ENCODE measurements at places on chromosomes 7 and 10. TPM values are rescaled to one million over a fixed set of nuclear protein-coding genes. Genes with fewer than 3 reads are reported as not detected.

The NYAP1 gene
- 3.2 TPM for total RNA-seq

The OR2A12 gene
- not detected for total RNA-seq

The MYPN gene
- total RNA-seq: not detected

The PTPRZ1 gene
- 74.2 TPM for total RNA-seq

The NUPR2 gene
- not detected for total RNA-seq

The MMS19 gene
- 102 TPM for total RNA-seq

The TMEM270 gene
- total RNA-seq: not detected

The CTAGE8 gene
- total RNA-seq: 5.1 TPM

The TCERG1L gene
- 3.3 TPM for total RNA-seq

DNA sequence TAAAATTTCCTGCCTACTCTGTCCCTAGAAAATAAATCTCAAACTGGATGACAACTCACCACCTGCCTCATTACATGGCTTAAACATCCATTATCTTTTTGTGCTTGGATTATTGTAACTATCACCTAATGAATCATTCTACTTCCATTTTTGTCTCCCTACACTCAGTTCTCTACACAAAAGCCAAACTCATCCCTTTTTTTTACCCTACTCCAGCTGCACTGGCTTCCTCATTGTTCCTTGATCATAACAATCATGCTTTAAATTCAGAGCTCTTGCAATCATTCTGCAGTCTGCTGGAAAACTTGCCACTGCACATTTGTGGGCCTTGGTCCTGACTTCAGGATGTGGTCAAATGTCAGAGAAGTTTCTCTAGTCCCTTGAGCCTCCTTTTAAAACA lies 280.0 kb downstream of the DGKB start:
- no peak overlapping the region for H3K4me3 ChIP-seq
- no peak for DNase-seq
- H3K4me1 ChIP-seq: no peaks in the 10 kb centered on the region
- H3K36me3 ChIP-seq: no peaks in the 10 kb centered on the region
- no peaks in the 10 kb centered on the region for H3K27me3 ChIP-seq

GRCh38 chr10:102691285-102692066 lies 22.7 kb downstream of the ARL3 start:
- H3K4me1 ChIP-seq: no peaks in the 10 kb centered on the region
- no peaks in the 10 kb centered on the region for H3K27me3 ChIP-seq
- H3K4me3 ChIP-seq: no peak overlapping the region
- DNase-seq: no peak
- peaks cover 1% of the 10 kb centered on the region for H3K36me3 ChIP-seq

- no peak for DNase-seq
- H3K27me3 ChIP-seq: no peaks in the 10 kb centered on the region
- H3K36me3 ChIP-seq: no peaks in the 10 kb centered on the region
- H3K4me3 ChIP-seq: no peak overlapping the region
- H3K27ac ChIP-seq: no peak overlapping the region
- H3K4me1 ChIP-seq: no peaks in the 10 kb centered on the region
Measured at GRCh38 chr10:1412531-1413189, 324.7 kb downstream of the ADARB2 start.

DNA sequence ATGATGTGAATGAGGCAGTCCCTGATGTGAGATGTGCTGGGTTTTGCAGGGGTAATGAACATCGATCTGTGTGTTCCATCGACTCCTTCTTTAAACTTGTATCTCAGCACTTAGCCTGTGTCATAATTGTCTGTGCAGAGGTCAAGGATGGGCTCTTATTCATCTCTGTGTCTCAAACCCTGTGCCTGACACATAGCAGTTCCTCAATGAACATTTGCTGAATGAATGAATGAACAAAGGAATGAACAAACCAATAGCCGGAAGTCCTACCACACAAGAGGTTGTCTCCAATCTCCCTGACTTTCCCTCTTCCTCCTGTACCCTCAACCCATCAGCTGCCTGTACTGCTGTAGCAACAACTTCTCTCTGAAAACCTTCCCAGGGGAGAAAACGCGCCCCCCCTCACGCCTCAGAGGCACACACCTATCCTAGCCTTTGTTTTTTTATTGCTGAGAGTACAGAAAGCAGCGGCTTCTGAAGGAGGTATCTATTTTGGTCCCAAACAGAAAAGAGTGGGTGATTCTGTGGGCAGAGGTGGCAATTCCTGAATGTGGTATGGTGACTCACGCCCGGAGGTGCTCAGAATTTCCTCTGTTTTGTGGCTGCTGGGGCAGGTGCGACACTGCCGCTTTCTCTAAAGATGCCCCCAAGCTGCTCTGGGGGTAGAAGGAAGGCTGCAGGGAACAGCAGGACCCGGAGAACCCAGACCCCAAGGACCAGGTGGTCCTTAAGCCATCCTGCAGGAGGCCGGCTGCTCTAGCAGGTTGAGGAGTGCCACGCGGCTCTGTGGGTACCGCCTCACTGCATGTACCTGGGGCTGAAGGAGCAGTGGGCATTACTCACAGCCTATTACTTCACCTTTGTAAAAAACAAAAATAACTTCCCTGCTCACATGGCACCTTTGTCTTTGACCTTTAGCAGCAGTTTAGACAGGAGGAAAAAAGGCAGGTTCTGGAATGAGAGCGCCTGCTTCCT lies 9.6 kb downstream of the IL2RA start:
- DNase-seq: no peak
- no peaks in the 10 kb centered on the region for H3K36me3 ChIP-seq
- no peaks in the 10 kb centered on the region for H3K27me3 ChIP-seq
- no peak overlapping the region for H3K27ac ChIP-seq
- H3K4me1 ChIP-seq: no peaks in the 10 kb centered on the region

DNA sequence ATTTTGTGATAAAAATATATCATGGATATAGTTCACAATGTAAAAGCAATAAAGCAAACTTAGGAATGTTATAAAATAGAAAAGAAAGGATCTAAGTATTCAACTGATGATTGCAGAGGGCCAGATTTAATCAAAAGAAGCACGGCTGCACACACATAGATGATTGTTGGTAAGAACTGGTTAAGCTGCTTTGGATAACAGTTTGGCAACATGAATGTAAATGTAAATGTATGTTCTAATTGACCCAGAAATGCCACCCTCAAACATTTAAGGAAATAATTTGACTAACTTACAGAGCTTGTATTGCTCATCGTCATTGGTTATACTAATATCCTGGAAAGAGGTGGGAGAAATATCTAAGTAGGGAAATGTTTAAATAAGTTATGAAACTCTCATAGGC lies 13.1 kb downstream of the ZNF485 start:
- no peaks in the 10 kb centered on the region for H3K27me3 ChIP-seq
- no peak overlapping the region for H3K4me3 ChIP-seq
- peaks cover 40% of the 10 kb centered on the region for H3K36me3 ChIP-seq
- no peak for DNase-seq
- no peaks in the 10 kb centered on the region for H3K4me1 ChIP-seq

DNA sequence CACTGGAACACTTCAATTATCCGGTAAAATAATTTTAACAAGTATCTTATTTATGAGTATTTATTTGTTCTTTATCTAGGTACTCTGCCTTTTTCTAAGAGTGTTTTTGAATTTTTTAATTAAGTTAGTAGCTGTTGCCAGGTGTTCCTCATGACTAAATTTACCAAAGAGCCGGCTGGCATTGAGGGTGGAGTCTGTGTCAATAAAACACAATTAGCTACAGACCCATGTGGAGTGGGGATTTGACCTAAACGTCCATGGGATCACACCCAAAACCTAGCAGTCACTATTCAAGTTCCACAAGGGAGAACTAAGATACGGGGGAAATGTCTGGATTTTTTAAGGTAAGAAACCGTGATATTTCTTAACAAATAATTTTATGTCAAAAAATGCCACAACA lies 9.8 kb downstream of the SLC16A12 start:
- no peaks in the 10 kb centered on the region for H3K27me3 ChIP-seq
- no peaks in the 10 kb centered on the region for H3K4me1 ChIP-seq
- no peak for DNase-seq
- no peak overlapping the region for H3K27ac ChIP-seq

GRCh38 chr10:29068302-29068701 lies 220.6 kb upstream of the LYZL1 start:
- no peaks in the 10 kb centered on the region for H3K27me3 ChIP-seq
- DNase-seq: no peak
- H3K27ac ChIP-seq: no peak overlapping the region
- H3K4me1 ChIP-seq: 0 out of 2 replicates have a peak, but pooled peaks cover 7% of the 10 kb centered on the region
- no peaks in the 10 kb centered on the region for H3K36me3 ChIP-seq
- no peak overlapping the region for H3K4me3 ChIP-seq

DNA sequence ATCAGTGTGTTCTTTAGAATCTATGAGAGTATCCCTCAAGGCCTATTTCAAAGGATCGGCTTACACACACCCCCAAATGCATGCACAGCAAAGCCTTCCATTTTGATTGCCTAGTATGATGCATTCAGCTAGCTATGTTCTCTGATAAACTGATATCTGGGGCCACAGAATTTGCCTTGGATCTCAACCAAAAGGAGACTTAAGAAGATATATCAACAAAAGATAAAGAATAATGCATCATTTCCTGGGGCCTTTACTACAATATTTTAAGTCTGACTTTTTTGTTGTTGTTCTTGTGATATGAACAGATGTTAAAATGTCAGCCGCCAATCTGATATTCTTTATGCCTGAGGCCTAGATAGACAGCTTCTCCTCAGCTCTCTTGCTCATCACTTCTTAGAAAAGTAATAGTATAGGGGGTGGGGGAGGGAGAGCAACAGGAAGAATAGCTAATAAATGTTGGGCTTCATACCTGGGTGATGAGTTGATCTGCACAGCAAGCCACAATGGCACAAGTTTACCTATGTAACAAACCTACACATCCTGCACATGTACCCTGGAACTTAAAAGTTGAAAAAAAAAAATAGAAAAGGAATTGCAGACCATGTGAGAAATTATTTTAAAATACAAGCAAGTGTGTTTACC lies 792.9 kb upstream of the GHITM start:
- peaks cover 16% of the 10 kb centered on the region for H3K36me3 ChIP-seq
- no peaks in the 10 kb centered on the region for H3K4me1 ChIP-seq
- no peak overlapping the region for H3K27ac ChIP-seq
- H3K27me3 ChIP-seq: no peaks in the 10 kb centered on the region

GRCh38 chr7:141339603-141340002 lies 211.6 kb upstream of the AGK start:
- H3K4me1 ChIP-seq: peaks cover 5% of the 10 kb centered on the region
- H3K27ac ChIP-seq: no peak overlapping the region
- no peak for DNase-seq
- no peaks in the 10 kb centered on the region for H3K27me3 ChIP-seq
- peaks cover 10% of the 10 kb centered on the region for H3K36me3 ChIP-seq

GRCh38 chr7:118245267-118246040 lies 20.9 kb downstream of the ANKRD7 start:
- H3K27me3 ChIP-seq: no peaks in the 10 kb centered on the region
- no peak overlapping the region for H3K27ac ChIP-seq
- no peak overlapping the region for H3K4me3 ChIP-seq
- H3K36me3 ChIP-seq: no peaks in the 10 kb centered on the region
- DNase-seq: no peak
- H3K4me1 ChIP-seq: no peaks in the 10 kb centered on the region

GRCh38 chr7:7257899-7258692 lies 75.8 kb downstream of the C1GALT1 start:
- no peak overlapping the region for H3K4me3 ChIP-seq
- no peaks in the 10 kb centered on the region for H3K27me3 ChIP-seq
- H3K27ac ChIP-seq: no peak overlapping the region
- H3K36me3 ChIP-seq: peaks cover 10% of the 10 kb centered on the region

DNA sequence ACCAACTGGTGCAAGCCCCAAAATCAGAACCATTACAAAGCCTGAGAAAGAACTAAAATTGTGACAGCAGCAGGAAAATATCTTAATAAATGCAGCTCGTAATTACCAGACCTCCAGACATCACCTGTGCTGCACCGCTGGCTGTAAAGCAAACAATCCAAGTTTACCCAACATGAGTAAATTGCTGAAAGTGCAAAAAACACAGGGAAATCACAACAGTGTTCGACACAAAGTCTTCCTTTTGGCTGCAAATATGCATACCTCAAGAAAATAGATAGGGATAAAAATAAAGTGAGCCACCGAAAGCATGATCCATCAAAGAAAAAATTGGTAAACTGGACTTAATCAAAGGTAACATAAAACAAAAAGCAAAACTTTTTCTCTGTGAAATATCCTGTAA lies 101.7 kb downstream of the SLC16A9 start:
- no peaks in the 10 kb centered on the region for H3K27me3 ChIP-seq
- H3K36me3 ChIP-seq: no peaks in the 10 kb centered on the region
- DNase-seq: no peak
- H3K27ac ChIP-seq: no peak overlapping the region
- no peaks in the 10 kb centered on the region for H3K4me1 ChIP-seq
- no peak overlapping the region for H3K4me3 ChIP-seq

All from H9 (cell line).